ENCODE measurements at places on chromosomes 4 and X. TPM values are rescaled to one million over a fixed set of nuclear protein-coding genes. Genes with fewer than 3 reads are reported as not detected.
A peak's percentile ranks its signal among the peaks of the same experiment; 100 is the strongest.

Gene CFAP99
- not detected for total RNA-seq

DNA sequence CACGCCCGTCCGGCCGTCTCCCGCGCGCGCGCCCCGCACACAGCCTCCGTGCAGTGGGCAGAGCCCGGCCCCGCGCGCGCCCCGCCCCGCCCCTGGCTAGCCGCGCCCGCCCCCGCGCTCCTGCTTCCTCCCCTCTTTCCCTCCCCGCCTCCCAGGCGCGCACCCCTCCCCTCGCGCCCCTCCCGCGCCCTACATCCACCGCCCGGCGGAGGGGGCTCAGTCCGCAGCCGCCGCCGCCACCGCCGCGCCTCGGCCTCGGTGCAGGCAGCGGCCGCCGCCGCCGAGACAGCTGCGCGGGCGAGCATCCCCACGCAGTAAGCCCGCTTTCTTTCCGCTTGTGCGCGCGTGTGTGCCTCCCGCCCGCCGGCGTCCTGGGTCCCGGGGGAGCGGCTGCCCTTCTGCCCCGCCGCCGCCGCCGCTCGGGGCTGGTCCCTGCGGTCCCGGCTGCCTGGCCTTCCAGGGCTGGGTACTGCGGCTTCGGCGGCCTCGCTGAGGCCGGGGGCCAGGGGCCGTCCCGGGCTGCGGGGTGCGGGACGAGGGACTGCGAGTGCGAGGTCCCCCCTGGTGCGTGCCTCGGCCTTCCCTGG is at the start of gene FHL1:
Gene FHL1 (plus strand): TSS at position 219 of the 587 bp plus-strand sequence.
- peak; percentile 72 for DNase-seq

DNA sequence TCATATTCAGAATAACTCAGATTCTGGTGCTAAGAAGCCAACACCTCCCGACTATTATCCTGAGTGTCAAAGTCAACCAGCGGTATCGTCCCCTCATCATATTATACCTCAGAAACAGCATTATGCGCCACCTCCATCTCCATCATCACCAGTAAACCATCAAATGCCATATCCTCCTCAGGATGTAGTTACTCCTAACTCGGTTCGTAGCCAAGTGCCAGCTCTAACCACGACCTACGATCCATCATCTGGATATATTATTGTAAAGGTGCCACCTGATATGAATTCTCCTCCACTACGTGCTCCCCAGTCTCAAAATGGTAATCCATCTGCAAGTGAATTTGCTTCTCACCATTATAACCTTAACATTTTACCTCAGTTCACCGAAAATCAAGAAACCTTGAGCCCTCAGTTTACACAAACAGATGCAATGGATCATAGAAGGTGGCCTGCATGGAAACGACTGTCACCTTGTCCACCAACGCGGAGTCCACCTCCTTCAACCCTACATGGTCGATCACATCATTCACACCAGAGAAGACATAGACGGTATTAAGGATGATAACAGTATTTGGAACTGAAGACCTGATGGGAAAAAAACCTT is 1.1 kb downstream of the CBLL2 start:
- DNase-seq, result no peak

Gene UGT2B7
- not detected for total RNA-seq

Gene PDLIM3
- not detected for total RNA-seq

Gene TEX13A
- not detected for total RNA-seq

- DNase-seq, result no peak
These were observed 41.4 kb upstream of the CTSO start for GRCh38 chr4:155995069-155995468.

Gene DACH2
- total RNA-seq, result not detected

DNA sequence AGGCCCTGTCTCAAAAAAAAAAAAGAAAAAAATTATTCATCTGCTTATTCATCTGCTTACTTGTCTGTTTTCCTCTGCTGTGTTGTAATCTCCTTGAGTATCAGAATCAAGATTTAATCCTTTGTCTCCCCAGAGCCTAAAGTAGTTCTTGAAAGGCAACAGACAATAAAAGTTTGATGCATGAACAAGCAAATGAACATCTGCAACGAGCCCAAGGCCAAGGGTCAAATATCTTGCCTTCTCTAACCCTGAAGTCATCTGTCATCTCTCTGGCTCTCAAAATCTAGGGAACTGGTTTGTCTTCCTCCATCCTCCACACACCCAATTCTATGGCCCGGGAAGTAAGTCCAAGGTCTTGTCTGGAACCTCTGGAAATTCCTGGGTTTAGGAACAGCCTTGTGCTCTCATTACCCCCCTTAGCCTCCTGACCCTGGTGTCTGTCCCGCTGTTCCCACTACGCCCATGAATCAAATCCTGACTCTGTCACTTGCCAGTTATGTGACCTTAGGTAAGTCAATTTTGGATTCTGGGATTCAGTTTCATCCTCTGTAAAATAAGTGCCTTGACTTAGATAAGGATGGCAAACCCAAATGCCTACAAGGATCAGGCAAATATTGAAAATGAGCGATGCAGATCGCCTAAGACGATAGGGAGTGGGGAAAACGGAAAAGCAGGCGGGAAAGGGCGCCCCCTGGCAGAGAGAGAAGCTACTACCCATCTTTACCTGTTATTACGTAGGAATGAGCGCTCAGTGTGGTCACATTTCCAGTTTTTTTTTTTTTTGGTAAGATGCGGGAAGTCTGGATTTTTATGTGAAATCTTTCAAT is 102.7 kb upstream of the DHX15 start:
- DNase-seq, result no peak

Gene GAGE12F
- not detected for total RNA-seq

- peak; percentile 80 for DNase-seq
These were observed 137.6 kb downstream of the NPNT start for GRCh38 chr4:106032851-106033286.

Gene CRMP1
- total RNA-seq, result not detected

Gene CDS1
- not detected for total RNA-seq

GRCh38 chr4:167222099-167222498 is 12.2 kb downstream of the SPOCK3 start:
- no peak for DNase-seq

DNA sequence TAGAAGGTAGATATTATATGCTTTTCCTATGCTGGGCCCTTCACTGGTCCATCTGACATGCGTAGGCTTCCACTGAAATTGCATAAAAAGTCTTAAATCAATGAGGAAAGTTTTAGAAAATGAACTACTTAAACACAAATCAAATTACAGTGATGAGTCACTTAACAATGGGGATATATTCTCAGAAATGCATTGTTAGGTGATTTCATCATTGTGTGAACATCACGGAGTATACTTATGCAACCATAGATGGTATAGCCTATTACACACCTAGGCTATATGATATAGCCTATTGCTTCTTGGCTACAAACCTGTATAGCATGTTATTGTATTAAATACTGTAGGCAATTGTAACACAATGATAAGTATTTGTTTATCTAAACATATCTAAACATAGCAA is 10.3 kb downstream of the STAP1 start:
- no peak for DNase-seq
